ENCODE measurements at places on chromosomes 16 and 17.

- no peak for DNase-seq
Measured at GRCh38 chr16:66212428-66212827, 154.1 kb upstream of the CDH5 start.

GRCh38 chr17:76026714-76027158 lies 370 bp downstream of the EVPL start:
- DNase-seq: no peak

DNA sequence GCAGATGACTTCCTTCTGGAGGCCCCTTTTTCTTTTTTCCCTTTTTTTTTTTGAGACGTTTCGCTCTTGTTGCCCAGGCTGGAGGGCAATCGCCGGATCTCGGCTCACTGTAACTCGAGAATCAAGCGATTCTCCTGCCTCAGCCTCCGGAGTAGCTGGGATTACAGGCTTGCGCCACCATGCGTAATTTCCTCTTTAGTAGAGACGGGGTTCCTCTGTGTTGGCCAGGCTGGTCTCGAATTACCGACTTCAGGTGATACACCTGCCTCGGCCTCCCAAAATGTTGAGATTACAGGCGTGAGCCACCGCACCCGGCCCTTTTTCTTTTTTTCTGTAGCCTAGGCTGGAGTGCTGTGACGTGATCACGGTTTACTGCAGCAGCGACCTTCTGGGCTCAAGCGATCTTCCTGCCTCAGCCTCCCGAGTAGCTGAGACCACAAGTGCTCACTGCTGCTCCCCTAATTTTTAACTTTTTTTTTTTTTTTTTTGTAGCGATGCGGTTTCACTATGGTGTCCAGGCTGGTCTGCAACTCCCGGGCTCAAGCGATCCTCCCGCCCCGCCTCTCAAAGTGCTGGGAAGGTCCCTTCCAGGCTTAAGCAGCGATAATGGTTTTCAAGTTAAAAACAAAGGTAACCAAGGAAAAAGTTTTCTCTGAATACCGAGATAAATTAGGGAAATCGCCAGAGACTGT lies 956 bp upstream of the IST1 start:
- peak; percentile 54 for DNase-seq

DNA sequence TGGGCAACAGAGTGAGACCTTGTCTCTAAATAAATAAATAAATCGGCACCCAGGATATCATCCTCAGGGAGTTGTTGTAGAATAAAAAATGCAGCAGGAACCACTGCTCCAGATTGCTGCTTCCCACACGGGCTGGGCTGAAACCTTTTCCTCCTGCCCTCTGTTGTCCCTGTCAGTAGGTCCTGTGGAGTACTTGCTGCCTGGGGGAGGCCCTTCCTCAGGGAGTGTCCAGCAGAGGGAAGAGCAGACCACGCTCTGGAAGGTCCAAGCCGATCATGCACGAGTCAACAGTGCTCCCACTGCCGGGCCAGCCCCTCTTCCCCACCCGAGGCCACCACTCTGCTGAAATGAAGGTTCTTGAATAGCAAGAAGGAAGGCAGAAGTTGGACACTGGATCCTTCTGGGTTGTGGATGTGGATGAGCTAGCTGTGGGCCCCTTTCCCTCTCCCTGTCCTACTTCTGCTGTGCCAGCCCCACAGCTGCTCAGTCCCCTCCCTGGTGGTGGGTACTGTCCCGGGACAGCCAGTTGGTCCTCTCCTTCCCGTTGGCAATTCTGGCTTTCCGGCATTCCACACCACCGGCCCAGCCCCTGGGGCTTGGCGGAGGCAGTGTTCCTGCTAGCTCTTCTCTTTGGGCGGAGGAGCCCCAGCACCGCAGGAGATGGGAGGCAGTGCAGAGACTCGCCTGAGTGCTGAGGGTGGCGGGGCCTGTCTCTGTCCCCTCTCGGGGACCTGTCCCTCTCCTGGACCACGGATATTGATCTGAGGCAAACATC lies 10.8 kb downstream of the CDK5R1 start:
- DNase-seq: no peak

DNA sequence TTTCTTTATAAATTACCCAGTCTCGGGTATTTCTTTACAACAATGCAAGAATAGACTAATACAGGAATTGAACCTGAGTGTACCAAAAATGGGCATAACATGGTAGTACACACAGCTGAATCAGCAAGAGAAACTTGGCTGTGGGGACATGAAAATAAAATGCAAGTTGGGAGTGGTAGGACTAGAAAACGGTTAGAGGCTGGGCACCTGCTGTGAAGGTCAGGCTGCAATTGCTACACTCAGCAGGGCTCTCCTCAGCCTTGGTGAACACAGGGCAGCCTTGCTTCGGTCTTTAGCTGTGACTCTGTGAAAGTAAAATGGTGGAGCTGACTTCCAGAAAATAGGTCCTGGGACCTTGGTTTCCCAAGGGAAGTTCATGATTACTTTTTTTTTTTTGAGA lies 45.6 kb downstream of the CNGB1 start:
- DNase-seq: no peak

- DNase-seq: no peak
Measured at GRCh38 chr17:62689441-62690167, 62.1 kb downstream of the MRC2 start.

DNA sequence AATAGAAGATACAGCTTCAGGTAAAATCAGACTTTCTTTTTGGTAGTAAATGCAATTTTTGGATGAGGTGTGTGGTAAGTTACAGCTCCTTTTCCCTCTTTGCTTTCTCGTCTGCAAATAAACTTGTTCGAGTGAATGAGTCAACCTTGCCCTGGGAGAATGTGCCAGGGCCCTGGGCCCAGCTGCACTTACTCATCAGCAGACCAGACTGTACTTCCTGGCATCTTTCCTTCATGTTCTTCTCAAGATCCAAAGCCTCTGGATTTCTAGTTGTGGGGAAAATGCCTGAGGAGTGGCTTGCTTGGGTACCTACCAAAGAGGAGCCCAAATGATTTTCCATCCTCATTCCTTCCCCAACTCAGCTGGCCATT lies 5.4 kb upstream of the G6PC1 start:
- peak; percentile 50 for DNase-seq

- DNase-seq: peak; percentile 34
Measured at GRCh38 chr17:77891602-77892001, 66.9 kb upstream of the TNRC6C start.

GRCh38 chr17:52828621-52829020 lies 670.1 kb upstream of the CA10 start:
- no peak for DNase-seq

DNA sequence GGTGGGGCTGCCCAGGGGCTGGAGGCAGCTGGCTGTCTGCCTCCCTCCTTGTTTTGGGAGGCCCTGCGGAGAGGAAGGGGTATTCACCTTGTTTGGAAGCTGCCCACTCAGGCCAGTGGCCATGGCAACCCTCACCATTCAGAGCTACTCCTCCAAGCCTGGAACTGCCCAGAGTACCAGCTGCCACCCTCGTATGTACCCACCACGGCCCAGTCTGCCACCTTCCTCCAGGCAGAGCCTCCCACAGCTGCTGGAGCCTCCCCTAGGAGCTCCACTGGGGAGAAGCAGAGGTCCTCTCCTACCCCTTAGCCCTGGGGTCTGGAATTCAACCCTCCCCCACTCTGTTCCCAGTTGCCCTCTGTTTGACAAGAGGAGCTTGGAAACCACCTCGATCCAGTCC lies 90.7 kb downstream of the AXIN2 start:
- no peak for DNase-seq

DNA sequence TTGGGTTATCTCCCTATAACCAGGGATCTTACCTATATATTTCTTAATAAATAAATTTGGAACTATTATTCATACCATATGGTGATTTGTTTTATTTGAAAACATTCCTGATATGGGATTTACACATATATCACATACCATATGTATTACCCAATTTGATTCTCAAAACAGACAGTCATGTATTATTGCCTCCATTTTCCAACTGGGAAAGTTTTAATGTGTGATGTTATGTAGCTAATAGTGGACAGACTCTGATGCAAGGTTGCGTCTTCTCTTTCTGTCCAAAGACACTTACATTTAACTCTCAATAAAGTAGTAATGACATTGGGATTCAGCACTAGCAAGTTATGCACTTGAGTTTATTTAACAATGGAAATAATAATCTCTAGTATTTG lies 1.1 kb downstream of the KRTAP9-9 start:
- no peak for DNase-seq

DNA sequence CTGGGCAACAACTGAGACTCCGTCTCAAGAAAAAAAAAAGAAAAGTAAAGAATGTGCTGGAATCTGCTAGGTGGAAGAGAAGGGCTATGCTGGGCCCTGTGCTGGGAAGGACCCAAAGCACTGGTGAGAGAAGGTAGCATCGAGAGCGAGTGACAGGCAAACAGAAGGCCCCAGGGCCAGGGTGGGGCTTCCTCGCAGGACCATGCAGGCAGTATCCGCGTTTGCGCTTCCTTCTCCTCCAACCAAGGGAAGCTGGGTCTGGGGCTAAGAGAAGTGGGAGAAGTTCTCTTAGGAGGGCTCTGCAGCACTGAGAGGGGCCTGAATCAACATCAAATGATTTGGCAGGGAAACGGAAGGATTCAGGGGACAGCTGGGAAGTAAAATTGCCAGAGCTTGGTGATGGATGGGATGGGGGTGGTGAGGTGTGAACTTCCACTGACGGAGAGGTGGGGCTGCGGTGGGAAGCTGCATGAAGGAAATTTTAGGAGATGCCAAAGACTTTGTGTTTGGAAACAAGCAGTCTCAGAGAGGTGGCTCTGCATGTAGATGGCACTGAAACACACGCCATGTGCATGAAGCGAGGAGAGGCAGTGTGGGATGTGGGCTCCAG lies 5.2 kb upstream of the ECI1 start:
- DNase-seq: no peak

DNA sequence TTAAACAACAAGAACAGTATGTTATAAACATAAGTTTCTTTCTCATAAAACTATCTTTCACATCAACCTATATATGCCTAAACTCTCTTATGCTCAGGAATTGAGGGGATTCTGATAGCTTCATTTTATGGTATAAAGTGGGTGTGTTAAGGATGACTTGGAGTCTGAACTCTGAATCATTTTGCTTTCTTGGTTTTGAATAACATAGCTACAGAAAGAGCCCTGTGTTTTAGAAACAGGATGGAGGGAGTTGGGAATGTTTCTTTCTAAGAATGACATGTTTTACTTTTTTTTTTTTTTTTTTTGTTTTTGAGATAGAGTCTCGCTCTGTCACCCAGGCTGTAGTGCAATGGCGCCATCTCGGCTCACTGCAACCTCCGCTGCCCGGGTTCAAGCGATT lies 50.1 kb downstream of the RHOT1 start:
- DNase-seq: no peak

DNA sequence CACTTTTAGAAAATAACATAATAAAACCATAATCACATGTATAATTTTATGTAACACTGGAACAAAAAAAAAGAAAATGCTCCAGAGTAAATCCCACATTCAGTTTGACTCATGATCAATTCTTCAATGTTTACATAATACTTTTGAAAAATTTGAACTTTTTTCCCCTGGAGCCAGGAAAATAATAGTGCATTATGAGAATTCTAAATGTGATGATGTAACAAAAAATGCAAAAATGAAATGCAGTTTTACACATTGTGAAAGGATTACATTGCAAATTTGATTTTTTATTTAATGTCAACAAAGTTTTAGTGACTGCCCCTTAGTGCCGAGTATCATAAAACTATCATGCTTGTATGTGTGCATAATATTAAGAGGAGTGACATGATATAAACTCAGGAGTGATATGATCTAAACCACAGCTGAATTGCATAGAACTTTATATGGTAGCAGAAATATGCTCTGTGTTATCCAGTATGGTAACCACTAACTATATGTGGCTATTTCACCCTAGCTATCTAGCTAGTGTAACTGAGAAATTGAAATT lies 238.2 kb downstream of the CDH8 start:
- DNase-seq: no peak

DNA sequence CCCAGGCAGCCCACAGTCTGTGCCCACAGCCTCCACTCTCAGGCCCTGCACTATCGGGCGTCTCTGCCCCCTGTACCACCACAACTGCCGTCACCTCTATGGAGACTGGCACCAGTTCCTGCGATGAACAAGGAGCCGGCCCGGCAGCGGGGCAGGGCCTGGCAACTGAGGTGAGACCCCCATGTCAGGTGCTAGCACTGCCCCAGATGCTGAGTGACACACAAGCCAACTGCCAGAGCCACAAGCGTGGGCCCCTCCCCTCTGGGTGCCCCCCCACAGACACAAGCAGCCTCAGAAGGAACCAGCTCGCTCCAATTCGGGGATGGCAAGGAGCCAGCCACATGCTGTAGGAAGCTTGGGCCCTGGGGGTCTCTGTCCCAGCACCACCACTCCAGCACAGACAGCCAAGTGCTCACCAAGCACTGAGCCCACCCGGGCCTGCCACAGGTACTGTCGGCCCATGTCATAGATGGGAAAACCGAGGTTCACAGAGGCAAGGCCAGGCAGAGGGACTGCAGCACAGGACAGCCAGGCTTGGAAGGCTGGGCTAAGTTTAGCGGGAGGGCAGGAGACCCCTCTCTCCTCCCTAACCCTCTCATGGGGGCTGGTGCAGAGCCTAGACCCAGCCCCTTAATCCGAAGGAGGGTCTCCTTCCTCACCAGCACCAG lies 1.5 kb upstream of the PVALEF start:
- no peak for DNase-seq

- DNase-seq: no peak
Measured at GRCh38 chr16:62404842-62405611, 368.8 kb upstream of the CDH8 start.

GRCh38 chr16:58046054-58046881 lies 20.7 kb downstream of the MMP15 start:
- DNase-seq: no peak

GRCh38 chr17:22217135-22217534 lies 524.8 kb downstream of the KCNJ18 start:
- DNase-seq: no peak

DNA sequence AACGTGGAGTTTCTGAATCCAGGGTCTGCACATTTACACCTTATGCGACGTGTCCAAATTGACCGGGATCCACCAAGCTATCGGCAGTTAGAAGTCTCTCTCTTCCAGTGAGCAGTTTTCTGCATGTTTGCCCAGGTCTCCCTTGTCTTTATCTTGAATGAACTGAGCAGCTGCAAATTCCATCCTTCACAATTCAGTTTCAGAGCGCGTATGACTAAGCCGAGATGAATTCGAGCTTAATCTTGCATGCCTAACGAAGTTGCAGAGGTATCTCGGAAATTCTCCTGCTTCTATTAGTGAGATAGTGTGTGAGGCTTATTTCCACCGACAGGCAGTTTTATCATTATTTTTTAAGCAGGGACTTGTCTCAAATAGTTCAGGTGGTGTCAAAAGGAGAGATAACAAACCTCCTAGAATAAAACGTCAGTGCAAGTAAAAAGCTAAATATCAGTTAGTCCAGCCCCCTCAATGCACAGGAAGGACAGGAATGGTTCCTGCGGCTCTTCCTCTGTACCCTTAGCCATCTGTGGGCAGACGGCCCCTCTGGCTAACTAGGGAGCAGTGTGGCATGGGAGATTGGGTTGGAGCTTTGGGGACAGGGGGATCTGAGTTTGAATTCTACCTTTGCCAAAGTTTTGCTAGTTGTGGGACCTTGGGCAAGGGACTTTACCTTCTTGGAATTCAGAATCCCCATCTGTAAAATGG lies 93.0 kb upstream of the GPR139 start:
- no peak for DNase-seq

DNA sequence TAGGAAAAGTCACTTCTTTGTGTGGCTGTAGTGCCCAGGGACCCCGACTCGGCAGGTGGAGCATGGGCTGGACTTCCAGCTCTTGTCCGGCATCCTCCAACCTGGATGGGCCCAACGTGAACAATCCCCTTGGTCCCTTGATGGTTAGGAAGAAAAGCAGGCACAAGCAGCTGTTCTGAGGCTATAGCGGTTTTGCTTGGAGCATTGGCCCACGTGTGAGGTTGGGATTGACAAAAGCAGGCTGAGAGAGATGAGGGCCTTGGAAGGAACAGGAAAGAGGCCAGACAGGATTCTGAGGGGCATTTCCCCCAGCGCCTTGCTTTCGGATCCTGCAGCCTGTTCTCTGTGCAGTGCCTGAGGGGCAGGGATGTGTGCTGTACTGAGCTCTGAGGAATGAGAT lies 28.1 kb downstream of the SCNN1B start:
- no peak for DNase-seq
